ENCODE measurements at places on chromosomes 3 and 15. TPM values are rescaled to one million over a fixed set of nuclear protein-coding genes. Genes with fewer than 3 reads are reported as not detected.

- peak; percentile 17 for DNase-seq
Observed at GRCh38 chr3:12536423-12536822, 8.9 kb downstream of the MKRN2OS start.

DNA sequence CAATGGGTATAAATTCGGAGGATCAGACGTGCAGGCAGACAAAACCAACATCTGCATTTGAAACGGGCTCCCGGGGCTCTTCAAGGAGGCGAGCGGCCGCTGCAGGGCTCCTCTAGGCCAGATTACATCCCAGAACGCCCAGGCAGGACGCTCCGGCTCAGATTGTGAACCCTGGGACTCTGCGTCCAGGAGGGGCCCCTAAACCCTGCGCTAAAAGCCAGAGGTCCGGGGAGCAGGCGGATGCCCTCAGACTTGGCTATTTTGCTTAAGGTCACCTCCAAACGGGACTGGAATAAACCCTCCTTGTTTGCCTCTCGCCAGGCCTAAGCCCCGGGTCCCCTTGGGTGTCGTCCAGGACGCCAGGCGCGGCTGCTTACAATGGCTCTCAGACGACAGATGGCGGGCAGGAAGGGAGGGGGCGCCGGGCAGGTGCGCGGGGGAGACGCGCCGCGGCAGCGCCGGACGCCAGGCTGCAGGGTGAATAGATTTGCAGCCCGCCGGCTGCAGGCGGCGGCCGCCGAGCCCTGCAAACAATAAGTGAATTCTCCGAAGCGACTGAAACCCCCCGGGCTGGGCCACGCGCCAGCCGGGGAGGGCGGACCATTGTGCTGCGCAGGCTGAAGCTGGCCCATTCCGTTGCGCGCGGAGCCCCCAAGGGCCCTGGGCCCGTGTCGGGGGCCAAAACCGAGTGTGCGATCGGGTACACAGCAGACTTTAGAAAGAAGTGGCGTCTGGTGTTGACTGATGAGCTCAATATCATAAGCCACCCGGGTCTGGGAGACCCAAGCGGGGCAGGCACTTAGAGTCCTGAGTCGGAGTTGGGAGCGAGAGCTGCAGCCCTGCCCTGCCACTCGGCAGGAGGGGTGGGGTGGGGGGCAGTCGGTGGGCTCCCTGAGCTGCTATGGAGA, 32.3 kb upstream of the AMOTL2 start:
- DNase-seq: peak; percentile 37

FOXL2NB gene
- total RNA-seq: not detected

GRCh38 chr3:42266085-42266484, at the start of gene CCK:
TSS of gene CCK (minus strand) at chr3:42266185. CDS start at chr3:42263630, 2,555 bp downstream.
- DNase-seq: no peak

GRCh38 chr3:88926221-88926620, 181.2 kb upstream of the EPHA3 start:
- no peak for DNase-seq
